T follicular helper cell (primary cell): ENCODE measurements at places on chromosomes 4 and X.

DNA sequence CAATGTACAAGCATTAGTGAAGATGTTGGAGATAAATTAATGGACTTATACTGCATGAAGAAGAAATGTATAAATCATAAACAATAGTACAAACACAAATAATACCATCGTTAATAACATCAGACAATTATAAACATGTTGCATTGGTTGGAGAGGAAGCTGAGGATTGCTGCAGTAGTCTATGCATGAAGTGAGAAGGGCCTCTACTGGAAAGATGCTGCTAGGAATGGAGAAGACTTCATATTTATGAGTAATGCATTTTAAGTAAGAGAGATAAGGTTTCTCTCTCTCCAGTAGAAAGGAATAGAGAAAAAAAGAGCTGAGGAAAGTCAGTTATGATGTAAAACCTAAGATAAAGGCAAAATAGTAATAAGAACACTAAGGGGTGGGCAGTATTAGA lies 247.8 kb downstream of the GRID2 start:
- DNase-seq, result no peak

- DNase-seq, result no peak
Measured at GRCh38 chr4:156906325-156906724, 65.3 kb downstream of the PDGFC start.

DNA sequence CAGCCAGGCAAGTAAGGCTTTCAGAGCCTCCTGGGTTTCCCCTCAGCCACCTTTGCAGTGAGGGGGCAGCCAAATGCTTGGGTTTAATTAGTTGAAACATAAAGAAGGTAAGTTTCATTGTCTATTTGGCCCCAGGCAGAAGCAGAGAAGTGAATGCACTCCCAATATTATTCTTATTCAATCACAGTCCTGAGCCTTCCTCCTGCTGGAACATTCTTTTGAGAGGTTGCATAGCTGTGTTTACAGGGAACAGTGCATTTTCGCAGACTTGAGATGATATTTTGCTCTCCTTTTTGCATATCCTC lies 13.9 kb downstream of the SLC2A9 start:
- no peak for DNase-seq

GRCh38 chr4:3231471-3231870 lies 17.5 kb upstream of the MSANTD1 start:
- no peak for DNase-seq

GRCh38 chr4:177242651-177243286 lies 66.9 kb upstream of the NEIL3 start:
- no peak for DNase-seq

DNA sequence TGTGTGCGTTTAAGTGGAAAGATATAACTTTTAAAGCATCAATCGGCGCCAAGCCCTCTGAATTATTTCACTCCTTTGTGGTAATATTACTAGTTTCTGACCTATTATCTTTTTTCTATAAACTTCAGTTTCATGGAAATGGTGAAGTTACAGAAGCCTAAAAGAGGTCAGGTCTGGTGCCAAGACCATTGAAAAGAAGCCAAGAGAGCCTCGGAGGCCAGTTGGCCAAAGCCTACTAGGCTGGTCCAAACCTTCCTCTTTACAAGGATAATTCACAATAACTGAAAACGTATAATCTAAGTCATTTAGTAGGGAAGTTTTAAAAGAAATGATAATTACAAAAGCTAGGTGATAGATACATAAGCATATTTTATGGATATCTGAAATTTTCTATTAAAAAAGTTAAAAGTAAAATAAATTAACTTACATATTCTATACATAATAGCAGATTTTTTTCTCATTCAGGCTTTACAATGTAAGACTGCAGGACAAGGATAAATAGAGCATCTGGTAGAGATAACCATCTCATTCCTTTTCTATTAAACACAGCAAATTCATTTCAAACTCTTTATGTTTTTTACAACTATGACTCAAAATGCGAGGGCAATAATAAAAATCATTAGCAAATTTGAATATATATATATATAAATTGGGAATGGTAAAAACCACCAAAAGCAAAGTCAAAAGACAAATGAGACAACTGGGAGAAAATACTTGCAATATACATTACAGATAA lies 49.2 kb downstream of the WDFY3 start:
- no peak for DNase-seq

GRCh38 chr4:3387154-3387942 lies 54.4 kb upstream of the HGFAC start:
- no peak for DNase-seq

GRCh38 chrX:14022019-14022418 lies 7.7 kb downstream of the GEMIN8 start:
- no peak for DNase-seq

DNA sequence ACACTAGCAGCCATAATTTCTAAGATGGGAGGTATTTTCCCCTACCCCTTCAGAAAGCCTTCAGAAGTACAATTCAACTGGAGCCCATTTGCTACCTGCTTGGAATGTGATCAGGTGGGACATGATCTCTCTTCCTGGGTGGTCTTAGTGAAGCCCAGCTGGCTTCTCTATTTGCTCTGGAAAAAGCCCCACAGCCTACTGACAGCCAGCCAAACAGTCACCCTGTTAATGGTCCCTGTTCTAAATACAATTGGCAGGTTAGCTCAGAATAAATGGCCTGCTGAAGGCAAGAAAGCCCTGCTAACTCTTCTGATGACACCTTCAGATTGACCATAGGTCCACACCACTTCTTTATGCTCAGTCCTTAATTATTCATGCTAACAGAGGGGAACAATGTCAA lies 39.9 kb downstream of the HS6ST2 start:
- no peak for DNase-seq

DNA sequence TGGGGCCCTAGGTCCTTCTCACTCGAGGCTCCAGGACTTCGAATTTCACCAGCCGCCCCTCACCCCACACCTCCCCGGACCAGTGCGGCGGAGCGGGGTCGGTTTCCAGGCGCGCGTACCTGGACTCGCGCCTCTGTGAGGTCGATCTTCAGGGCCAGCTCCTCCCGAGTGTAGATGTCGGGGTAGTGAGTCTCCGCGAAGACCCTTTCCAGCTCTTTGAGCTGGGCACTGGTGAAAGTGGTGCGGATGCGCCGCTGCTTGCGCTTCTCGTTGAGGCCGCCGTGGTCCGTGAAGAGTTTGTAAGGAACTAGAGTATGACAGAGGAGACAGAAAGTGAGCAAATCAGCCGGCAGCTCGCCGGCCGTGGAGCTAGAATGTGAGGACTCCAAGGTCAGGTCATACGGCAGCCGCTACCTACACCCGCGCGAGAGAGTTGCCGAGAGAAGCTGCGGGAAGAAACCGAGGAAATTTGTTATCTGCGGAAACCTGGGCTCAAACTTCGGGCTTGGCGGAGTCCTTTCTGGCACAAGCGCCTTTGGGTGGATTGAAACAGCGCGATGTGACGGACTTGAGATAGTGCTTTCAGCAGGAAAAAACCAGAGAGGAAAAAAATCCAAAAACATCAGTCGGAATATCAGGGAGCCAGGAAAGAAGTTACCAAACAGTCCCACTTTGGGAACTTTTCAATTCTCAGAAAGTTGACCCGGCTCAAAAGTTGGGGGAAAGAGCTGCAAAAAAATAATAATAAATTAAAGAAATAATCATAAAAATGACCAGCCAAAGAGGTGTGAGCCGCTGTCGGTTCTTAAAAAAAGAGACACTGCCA lies 1.1 kb downstream of the PHOX2B start:
- DNase-seq, result no peak

DNA sequence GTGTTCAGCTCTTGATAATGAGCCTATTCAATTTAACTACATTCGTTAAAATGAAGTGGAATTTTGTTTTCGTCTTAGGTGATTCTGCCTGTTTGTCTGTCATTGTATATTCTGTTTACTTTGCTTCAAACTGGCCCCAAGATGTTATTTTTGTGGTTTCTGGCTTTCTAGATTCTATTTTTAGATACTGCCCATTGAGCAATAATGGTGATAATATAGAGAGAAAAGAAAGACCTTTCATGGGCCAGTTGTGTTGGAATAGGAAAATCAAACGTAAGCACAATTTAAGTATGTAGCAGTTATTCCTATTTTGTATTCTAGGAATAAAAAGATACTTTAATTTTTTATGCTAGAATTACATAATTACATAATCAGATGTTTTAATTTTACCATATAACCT lies 4.0 kb downstream of the CDKN2AIP start:
- no peak for DNase-seq

GRCh38 chrX:148530464-148531077 lies 30.2 kb downstream of the AFF2 start:
- DNase-seq, result no peak

DNA sequence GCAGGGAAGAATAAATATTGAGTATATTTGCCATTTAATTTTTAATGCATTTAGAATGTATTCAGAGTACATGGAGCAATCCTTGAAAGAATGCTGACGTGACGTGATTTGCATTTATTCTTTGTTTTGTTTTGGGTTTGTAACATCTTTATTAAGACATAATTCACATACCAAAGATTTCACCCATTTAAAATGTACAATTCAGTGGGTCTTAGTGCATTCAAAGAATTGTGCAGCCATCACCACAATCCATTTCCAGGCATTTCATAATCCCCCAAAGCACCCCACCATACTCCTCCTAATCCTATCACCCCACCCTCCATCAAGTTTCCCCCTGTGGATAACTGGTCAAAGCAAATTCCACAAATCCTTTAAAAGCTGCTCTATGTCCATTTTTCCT lies 87.4 kb downstream of the FAM9B start:
- no peak for DNase-seq

GRCh38 chr4:11597506-11597905 lies 168.8 kb upstream of the HS3ST1 start:
- DNase-seq, result no peak

GRCh38 chr4:172957216-172957615 lies 211.4 kb upstream of the GALNT7 start:
- DNase-seq, result no peak

DNA sequence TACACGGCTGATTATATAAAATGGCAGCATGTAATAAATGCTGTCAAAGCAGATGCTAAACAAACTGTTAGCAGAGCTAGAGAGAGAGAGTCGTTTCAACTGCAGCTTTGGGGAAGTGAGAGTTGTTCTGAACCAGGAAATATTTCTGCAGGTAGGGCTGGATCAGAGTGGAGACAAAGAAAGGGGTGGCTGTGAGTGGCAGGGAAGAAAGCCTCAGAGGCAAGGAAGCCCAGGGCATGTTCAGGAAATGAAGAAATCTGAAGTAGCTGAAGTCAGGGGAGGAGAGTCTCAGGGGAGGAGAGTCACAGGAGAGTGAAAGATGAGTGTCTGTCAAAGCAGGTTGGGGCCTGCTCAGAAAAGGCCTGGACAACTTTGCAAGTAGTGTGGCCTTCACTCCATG lies 48.4 kb upstream of the RPS6KA3 start:
- DNase-seq, result no peak

GRCh38 chr4:60780874-60781273 lies 419.3 kb upstream of the ADGRL3 start:
- DNase-seq, result no peak

GRCh38 chr4:114132830-114133229 lies 153.4 kb upstream of the ARSJ start:
- DNase-seq, result no peak

GRCh38 chrX:115268421-115268820 lies 21.1 kb upstream of the LUZP4 start:
- DNase-seq, result no peak
